Forelimb muscle (tissue), 1 donor: ENCODE measurements at places on chromosomes 16 and 17. TPM values are rescaled to one million over a fixed set of nuclear protein-coding genes. Genes with fewer than 3 reads are reported as not detected.
A peak's percentile ranks its signal among the peaks of the same experiment; 100 is the strongest.

GRCh38 chr16:57985204-57986181, 14.6 kb upstream of the CNGB1 start:
- no peak for DNase-seq

DNA sequence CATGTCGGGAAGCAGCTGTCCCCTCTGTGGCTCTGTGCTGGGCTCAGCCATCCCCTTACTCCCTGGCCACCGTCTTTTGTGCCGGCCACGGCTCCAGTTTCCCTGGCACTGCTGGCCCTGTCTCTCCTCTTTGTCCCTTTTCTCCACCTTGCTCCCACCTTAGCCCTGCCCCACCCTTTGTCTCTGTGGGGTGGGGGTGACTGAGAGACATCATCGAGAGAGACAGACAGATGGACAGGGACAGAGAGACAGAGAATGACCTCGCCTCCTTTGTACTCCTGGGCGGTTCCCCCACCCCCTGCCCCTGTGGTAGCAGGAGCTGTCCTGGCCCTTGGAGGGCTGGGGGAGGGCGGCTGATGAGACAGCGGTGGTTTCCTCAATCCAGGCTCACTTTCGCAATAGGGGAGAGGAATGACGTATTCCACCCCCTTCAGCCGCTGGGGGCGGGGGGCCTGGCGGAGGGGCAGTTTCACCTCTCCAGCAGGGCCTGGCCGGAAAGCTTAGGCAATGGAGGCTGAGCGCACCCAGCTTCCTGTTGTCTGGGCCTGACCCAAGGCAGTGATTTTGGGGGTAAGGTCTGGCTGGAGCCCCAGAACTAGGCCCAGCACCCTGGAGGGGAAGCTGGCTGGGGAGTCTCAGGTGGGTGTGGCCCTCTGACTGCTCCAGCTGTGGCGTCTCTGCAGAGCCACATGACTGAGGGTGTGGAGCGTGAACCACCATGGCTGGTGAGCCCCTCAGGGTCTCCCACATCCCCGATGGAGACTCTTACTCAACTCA, 7.3 kb downstream of the FMNL1 start:
- peak; percentile 28 for DNase-seq

- no peak for DNase-seq
Measured at GRCh38 chr17:76155988-76156661, 15.1 kb upstream of the FOXJ1 start.

DNA sequence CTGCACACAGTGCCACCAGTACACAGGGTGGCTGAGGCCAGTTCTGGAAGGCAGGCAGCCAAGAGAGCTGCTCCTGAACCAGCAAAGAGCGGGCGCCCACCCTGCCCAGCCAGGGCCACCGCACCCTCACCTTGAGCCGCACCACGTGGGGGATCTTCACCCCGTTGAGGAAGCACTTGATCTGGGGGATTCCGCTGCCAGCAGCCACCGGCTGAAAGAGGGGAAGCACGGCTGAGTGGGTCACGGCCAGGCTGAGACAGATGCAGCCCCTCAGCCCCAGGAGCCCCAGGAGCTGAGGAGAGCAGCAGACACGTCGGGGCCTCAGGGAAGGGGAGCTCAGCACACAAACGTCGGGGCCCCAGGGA, 14.6 kb upstream of the CCDC154 start:
- no peak for DNase-seq

DNA sequence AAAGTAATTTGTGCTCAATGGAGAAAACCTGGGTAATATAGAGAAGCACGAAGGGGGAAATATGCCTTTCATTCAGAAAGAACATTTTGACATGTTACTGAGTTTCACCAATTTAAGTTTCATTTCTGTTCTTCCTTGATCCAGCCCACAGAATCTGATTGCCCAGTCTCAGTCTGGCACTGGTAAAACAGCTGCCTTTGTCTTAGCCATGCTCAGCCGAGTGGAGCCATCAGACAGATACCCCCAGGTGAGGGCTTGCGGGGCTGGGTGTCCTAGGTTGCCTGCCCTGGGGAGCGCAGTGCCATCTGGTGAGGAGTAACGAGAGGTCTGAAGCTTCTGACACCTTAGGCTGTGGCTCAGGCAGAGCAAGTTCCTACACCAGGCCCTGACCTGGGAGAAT, 17.7 kb downstream of the DDX19A start:
- no peak for DNase-seq

GRCh38 chr17:69430488-69430887, 16.0 kb downstream of the MAP2K6 start:
- DNase-seq = no peak

- no peak for DNase-seq
Measured at GRCh38 chr17:3669548-3669947, 936 bp downstream of the EMC6 start.

The CCDC40 gene
- 5.5 TPM for polyA plus RNA-seq
